ENCODE measurements at places on chromosomes 16 and 17.

GRCh38 chr17:50027881-50028735 is 27.8 kb upstream of the ITGA3 start:
- no peak for DNase-seq

DNA sequence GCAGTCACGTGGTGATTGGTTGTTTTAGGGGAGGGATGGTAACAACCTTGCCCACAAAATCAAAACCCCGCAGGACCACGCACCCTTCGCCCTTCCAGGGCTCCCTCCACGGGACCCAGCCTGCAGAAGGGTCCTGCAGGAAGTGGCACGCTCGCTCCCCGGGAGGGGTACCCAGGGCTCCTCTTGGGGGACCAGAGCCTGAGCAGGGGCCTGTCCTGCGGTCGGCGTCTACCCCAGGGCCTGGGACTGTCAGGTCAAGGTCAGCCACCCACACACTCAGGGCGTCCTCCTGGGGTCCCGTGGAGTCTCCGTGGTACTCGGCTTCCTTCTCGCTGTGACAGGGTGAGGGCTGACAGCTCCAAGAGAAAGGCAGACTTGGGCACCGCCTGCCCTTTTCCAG is 33.9 kb downstream of the ZNF469 start:
- DNase-seq, result no peak

- no peak for DNase-seq
These were observed 86.1 kb downstream of the RPA1 start for GRCh38 chr17:1915889-1916288.

DNA sequence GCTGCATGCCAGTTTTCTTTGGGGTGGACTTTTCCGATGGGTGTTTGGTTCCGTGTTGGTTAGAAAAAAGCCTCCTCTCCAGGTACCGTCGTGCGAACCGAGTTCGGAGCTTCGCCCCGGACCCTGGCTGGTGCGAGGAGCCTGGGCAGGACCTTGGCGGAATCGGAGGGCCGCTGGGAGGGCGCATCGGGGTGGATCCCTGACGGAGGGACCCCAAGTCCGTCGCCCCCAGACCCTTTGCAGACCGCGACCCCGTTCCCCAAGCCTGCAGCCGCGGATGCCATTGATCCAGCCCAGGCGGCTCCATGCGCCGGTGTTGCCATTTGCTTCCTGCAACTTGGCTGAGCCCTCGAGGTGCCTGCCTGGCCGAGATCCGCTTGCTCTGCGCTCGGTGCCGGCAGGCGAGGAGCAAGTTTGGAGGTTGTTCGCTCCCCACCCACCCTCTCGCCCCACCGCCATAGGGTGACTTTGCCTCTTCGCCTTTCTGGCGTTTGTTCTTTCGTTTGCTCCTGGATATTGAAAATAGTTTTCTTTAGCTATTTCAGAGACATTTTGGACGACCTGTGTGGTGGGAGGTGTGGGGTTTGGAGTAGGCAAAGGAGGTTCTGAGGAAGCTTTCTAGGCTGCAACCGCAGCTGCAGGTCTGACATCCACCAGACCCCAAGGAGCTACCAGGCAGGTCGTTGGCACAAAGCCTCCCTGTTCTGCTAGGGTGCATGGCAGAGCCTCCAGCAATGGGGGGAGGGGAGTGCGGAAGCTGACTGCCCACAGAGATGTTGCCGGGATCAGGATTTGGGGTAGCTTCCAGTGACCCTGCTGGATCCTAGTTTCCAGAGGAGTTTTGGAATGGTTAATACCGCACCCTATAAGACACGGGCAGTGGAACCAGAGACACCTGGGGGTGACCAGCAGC is 58.2 kb downstream of the RAP1GAP2 start:
- no peak for DNase-seq

- DNase-seq, result no peak
These were observed 2.2 kb downstream of the MIEF2 start for GRCh38 chr17:18262641-18263040.
